ENCODE measurements at places on chromosomes 4 and X.

- no peak for DNase-seq
These were observed 468.2 kb downstream of the ZIC3 start for GRCh38 chrX:138034136-138034535.

GRCh38 chr4:125344198-125344597 lies 29.4 kb downstream of the FAT4 start:
- DNase-seq = no peak

GRCh38 chr4:63036159-63036866 lies 1372.9 kb downstream of the TECRL start:
- DNase-seq = no peak

DNA sequence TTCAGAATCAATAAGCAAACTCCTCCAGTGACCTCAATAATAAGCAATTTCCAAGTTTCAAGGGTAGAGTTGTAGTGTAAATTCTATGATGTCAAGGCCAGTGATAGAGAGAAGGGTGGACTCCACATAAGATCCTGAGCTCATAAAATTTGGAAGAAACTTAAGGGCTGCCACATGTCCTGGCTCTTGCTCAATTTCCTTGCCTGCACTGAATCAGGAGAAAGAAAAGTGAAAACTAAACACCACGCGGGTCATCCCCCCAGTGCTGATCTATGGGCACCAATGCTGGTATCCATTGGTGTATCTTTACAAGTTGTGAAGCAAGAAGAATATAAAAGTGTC lies 392.0 kb upstream of the INTU start:
- DNase-seq = no peak

DNA sequence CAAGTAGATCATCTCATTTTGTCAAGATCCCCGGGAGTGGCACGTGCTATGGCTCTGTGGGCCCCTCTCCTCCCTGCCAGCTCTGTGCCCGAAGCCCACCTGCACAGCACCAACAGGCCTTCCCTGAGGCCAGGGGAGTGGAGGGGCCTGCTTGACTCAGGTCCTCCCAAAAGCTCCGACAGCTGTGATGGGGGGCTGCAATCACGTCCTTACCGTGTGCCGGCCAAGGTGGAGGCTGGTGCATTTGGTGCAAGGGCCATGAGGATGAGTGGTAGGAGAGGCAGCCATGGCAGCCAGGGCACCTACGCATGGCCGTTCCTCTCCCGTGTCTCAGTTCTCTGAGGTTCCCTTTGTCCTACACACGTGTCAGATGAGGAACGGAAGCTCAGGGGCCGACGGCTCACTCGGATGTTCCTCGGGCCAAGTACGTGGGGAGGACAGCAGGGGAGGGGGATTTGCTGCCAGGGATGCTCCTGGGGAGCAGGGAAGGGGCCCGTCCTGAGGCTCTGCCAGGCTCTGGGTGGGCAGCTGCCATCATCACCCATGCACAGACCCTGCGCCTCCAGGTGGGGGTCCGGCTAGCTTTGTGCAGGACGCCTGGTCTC lies 95.8 kb downstream of the HMX1 start:
- DNase-seq = no peak

GRCh38 chr4:182293691-182294255 lies 50.6 kb downstream of the TENM3 start:
- DNase-seq = no peak

DNA sequence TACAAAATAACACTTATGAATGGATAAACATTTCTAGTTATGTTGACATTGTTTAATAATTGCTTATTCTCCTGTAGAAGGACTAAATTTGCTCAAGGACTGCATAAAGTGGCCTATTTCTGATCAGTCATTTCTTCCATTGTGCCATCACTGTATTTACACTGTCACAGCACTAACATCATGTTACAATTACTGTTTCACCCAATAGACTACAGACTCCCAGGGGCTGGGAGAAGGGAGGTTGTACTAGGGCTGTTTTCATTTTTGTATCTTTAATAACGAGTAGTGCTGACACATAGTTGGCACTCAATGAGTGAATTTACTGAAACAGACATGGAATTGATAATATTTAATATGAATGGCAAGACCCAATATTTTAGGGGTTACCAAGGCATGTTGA lies 139.5 kb downstream of the SLC10A7 start:
- no peak for DNase-seq

DNA sequence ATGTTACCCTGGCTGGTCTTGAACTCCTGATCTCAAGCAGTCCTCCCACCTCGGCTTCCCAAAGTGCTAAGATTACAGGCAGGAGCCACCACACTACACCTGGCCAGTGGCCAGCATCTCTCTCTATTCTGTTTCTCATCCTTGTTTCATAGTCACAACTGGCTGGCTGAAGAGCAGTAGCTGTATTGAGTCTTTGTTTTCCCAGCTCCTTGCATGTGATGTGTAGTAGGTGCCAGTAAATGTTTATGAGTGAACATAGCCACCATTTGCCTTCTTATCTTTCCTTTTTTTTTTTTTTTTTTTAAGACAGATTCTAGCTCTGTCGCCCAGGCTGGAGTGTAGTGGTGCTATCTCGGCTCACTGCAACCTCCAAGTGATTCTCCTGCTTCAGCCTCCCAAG lies 23.6 kb downstream of the NUDT9 start:
- DNase-seq = no peak

DNA sequence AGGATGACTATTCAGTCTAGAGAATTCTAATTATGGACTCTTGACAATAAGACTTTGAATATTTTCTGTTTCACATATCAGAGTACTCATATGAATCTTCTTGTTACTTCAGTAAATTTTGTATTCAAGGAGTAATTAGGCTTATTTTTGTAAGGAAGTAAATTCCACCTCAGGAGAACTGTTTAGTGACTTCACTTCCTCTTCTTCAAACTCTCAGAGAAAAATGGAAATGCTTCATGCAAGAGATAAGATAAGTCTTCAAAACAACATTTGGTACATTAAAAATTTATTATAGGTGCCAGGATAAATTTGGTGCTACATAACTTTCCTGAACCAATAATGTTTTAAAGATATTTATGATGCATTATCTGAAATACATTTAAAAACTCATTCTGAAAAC lies 1421.9 kb downstream of the PCDH7 start:
- DNase-seq = no peak

Data from stimulated activated CD8-positive, alpha-beta memory T cell treated with anti-CD3 and anti-CD28 coated beads, Interleukin-4, amount 100 ng/mL, for 4 hours (primary cell).